ENCODE measurements at places on chromosomes 4 and X.

DNA sequence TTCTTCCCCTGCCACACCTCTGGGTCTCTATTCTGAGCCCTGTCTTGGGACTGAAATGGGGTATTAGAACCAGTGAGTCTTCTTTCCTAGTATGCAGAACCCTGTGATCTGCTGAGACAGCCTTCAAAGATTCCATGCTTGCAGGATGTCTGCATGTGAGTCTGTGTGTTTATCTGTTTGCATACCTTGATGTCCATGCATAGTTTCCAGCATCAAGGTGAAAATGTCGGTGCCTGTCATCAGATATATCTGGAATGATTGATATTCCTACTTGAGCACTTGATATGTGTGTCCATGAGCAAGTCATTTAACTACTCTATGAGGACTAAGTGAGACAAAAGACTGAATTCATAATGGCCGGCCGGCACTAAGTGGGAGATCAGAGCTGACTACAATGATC, 117.0 kb upstream of the HS3ST1 start:
- DNase-seq: no peak

DNA sequence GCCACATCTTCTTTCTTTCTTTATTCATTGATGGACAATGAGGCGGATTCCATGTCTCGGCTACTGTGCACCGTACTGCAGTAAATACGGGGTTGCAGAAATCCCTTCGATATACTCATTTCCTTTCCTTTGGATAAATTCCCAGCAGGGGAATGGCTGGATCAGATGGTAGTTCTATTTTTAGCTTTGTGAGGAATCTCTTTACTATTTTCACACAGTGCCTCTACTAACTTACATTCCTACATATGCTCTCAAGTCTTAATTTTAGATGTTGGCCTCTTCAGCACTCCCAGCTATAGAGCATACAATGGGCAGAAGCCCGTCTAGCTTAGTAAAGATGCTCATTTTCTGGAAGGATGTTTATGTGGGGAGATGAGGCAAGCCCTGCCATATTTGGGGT, 317.4 kb downstream of the ASMT start:
- no peak for DNase-seq

GRCh38 chr4:113738251-113738650, 23.3 kb downstream of the CAMK2D start:
- DNase-seq: no peak

- peak; percentile 30 for DNase-seq
Measured at GRCh38 chr4:15963001-15963451, at the start of gene FGFBP2. TSS of gene FGFBP2 (minus strand) at chr4:15963175. CDS start at chr4:15963129, 46 bp downstream.

GRCh38 chr4:123361195-123361861, 35.3 kb upstream of the SPRY1 start:
- DNase-seq: no peak
